ENCODE measurements at places on chromosomes 2 and 18.
A peak's percentile ranks its signal among the peaks of the same experiment; 100 is the strongest.

GRCh38 chr2:105545730-105546627 lies 147.1 kb upstream of the FHL2 start:
- DNase-seq, result peak; percentile 31

DNA sequence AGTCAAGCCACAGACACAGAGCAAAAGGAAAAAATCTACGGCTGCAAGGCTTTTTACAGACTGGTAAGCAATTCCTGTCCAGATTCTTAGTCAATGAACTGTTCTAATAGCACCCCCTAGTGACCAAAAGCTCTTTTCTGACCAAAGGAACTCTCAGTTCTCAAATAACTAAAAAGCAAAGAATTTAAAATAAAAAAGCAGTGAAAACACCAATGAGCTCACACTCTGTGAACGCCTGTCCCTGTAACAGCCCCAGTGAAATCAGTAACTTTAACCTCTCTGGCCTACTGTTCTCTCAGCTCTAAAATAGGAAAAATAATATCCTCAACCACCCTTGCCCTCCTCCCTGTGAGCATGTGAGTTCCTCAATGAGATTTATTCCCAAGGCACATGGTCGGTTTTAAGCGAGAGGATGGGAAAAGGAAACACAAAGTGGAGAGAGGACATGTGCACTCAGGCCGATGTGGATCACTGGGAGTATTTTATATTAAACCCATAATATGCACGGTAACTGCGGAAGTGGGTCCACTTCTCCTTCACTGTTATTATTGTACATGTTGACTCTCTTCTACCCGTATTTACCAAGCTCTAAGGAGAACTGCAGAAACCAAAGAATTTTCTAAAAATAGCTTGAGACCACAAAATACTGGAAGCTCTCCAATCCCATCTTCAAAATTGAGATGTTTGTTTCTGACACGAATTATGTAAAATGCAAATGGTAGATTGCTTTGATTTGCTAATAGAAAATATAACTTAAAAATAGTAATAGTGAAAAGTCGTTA lies 128.5 kb downstream of the STK39 start:
- DNase-seq, result no peak

DNA sequence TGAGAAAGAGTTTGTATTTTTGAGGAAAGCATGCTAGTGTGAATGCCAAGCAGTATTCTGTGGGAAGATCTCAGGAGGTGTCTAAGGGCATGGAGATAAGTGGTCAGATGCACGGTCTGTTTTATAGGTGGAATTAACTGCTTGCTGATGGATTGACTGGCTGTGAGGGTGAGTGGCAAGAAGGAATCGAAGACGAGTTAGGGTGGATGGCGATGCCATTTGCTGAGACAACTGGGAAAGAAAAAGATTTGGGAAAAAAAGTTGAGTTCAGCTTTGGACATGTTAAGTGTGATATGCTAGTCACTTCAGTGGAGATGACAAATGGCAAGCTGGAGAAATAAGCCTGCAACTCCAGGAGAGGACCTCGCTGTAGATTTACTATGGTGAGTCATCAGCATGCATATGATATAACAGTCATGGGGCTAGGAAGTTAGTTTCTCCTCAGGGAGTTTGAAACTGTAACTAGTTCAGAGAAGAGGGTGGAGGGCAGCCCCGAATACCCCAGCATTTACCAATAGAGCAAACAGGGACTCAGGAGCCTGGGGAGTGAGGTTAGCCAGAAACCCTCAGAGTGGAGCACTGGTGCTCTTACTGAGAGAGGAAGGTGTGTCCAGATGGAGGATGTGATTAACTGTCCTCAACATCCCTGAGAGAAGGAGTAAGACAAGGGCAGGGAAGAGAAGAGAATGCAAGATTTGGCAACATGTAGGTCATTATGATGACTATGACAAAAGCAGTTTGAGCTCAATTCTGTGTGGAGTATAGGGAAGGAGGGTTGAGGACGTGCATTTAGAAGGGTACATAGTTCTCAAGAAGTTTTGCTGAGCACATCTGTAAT lies 2.0 kb upstream of the HK2 start:
- no peak for DNase-seq

- no peak for DNase-seq
Observed at GRCh38 chr2:112683550-112684414, 37.0 kb upstream of the NT5DC4 start.

DNA sequence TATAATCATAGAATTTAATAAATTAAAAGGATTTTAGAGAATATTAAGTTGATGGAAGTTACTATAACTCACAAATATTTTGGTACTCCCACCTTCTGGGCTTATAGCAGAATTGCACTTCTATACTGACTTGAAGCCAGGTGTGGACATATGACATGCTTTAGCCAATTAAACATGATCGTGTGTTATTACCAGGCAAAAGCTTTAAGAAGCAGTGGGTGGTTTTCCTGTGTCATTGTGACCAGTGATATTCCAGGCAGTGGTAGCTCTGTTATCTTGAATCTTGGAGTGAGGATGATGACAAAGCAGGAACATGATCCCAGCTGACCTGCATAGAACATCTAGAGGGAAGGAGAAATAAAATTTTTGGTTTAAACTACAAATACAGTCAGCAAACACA lies 370.9 kb upstream of the ZEB2 start:
- DNase-seq, result no peak

Measured in NCI-H510A (cell line).